Fibroblast of skin of left quadriceps (primary cell): ENCODE measurements at places on chromosomes 1 and 21.

- DNase-seq, result no peak
Measured at GRCh38 chr1:3359756-3360440, 94.6 kb upstream of the ARHGEF16 start.

- no peak for DNase-seq
Measured at GRCh38 chr21:14538483-14538882, 7.6 kb downstream of the SAMSN1 start.

DNA sequence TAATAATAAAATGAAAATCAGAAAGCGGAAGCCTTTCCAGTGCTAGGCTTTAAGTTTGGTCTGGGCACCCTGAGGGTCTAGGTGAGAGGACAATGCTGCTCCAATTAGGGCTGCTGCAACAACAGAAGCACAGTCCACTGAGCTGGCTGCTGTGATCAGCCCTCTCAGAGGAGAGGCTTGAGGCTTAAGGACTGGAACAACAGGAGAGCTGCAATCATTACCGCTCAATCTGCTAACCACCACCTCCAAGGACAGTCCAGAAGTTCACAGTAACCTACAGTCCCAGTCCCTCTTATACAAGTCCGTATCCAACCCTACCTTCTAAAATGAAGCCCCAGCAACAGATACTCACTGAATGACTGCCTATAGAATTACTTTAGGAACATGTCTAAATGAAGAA is 62.1 kb downstream of the USP24 start:
- no peak for DNase-seq

GRCh38 chr21:40047993-40048730 is 180.9 kb downstream of the PCP4 start:
- DNase-seq, result peak; percentile 12

GRCh38 chr1:30966690-30967369 is 58.3 kb upstream of the SDC3 start:
- DNase-seq, result no peak

- DNase-seq, result no peak
Measured at GRCh38 chr1:32627596-32628162, 22.7 kb downstream of the ZBTB8OS start.

DNA sequence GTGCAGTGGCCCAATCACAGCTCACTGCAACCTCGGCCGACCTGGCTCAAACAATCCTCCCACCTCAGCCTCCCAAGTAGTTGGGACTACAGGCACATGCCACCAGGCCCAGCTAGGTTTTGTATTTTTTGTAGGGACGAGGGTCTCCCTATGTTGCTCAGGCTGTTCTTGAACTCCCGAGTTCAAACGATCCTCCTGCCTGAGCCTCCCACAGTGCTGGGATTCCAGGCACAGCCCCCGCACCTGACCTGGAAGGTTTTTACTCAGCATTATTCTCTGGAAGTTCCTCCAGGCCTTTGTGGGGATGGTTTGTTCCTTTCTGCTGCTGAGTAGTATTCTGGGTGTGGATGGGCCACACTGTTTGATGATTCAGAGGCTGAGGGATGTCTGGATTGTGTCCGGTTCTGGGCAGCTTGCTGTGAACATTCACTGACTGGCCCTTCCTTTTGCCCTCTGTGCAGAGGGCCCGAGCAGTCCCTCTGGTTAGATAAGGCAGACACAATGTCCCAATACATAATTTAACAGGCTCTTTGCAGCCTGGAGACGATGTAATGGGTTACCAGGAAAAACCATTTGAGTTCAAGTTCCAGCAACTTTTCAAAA is 6.0 kb upstream of the TRAPPC10 start:
- peak; percentile 32 for DNase-seq

DNA sequence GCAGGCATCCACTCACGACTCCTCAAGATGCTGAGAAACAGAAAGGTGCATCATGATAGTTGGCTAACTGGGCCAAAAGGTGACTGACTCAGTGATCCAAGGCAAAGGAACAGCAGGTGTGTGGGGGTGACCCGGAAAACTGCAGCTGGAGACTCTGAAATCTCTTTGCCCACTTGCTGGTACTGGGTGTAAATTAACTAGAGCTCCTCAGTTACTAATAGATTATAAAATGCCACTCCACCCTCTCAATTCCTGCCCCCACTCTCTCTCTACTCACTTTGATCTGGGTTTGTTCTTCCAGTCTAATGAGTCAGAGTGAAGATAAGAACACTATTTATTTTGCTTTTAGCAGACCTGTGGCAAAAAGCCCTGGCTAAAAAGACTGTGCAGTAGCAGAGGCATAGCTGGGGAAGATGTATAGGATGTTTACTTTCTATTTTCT is 7.2 kb upstream of the PIGC start:
- DNase-seq, result no peak
